ENCODE measurements at places on chromosomes 12 and 14.

- no peak for DNase-seq
Observed at GRCh38 chr14:59331217-59331616, 134.0 kb downstream of the GPR135 start.

DNA sequence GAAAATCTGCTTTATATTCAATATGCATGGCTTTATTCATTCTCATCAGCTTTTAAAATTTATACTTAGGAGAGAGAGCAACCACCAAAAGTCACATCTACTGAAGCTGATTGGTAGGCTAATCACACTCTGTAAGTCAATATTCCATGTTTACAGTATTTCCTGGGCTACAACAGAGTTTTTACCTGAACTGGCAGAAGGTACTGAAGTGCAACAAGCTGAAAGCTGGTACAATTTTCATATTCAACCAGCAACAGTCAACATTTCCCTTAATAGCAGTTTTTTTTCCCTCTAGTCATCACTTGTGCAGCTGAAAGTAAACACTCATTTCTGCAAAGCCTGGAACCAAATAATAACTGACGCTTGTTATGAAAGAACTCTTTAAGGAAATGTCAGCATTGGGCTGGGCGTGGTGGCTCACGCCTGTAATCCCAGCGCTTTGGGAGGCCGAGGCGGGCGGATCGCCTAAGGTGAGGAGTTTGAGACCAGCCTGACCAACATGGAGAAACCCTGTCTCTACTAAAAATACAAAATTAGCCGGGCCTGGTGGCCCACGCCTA, 12.9 kb downstream of the BRAP start:
- no peak for DNase-seq

DNA sequence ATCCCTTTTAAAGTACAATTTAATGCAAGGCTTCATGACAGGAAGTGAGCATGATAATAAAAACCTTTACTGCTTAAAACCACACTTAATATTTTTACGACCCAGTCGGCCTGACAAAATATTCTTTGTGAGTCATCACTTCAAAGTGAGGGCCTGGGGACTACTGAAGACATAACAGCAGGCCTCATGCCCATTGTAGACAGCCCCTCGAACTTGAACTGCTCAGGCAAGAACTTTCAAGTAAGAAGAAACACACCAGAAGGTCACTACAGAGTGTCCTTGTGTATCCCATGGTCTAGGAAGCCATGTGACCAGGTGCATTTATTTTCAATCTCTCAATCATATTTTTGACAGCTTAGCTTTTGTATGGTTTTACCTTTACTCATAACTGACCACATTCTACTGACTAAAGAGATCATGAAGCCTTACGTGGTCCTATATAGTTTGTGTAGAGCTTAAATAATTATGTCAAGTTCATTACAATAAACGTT, 61.4 kb upstream of the MANSC4 start:
- DNase-seq, result no peak

GRCh38 chr12:12714276-12715021, 2.7 kb upstream of the CDKN1B start:
- peak; percentile 73 for DNase-seq

- DNase-seq, result no peak
Observed at GRCh38 chr12:93850481-93851256, 173.5 kb downstream of the CRADD start.

- no peak for DNase-seq
Observed at GRCh38 chr12:84537666-84538065, 374.9 kb downstream of the SLC6A15 start.

GRCh38 chr12:50271724-50272247, 11.5 kb downstream of the LIMA1 start:
- no peak for DNase-seq

DNA sequence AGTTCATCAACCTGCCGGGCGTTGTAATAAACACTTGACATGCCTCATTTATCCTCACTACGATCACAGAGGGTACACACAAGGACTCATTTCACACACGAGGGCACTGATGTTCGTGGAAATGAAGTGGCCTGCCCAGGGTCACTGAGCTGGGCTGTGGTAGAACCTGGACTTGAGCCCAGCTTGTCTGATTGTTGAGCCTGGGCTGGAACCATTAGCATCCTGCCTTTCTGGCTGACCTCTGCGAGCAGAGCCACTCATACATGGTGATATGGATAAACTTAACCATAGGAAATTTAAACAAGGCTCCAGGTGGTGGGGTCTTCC, 16.6 kb upstream of the JDP2 start:
- DNase-seq, result no peak
